ENCODE measurements at places on chromosomes 3 and 15. TPM values are rescaled to one million over a fixed set of nuclear protein-coding genes. Genes with fewer than 3 reads are reported as not detected.

DNA sequence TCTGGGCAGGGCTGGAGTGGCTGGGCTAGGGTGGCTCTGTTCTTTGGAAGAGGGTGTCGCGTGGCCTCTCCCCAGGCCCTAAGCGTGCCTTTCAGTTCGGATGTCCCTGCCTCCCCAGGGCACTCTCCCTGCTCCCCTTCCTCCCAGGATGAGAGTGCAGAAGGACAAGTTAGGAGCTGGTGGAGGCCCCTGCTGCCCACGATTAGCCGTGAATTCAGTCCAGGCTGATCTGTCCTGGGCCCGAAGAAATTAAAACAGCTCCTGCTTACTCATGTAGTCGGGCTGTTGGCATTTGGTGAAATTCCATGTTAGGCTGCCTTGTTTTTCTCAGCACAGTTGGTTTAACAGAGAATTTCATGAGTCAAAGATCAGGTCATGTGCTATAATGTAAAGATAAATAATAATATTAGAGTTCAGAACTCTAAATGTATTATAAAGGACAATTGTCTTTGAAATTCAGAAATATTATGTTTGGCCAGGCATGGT is 24.5 kb downstream of the NIPA1 start:
- no peak for DNase-seq

The SPESP1 gene
- 9.2 TPM for total RNA-seq

GRCh38 chr3:186534113-186534669 is 10.0 kb downstream of the CRYGS start:
- DNase-seq = no peak

The INSYN1 gene
- 80.8 TPM for total RNA-seq

GRCh38 chr3:13364602-13365271 is 55.4 kb downstream of the NUP210 start:
- no peak for DNase-seq

GRCh38 chr15:90239371-90239770 is 5.4 kb downstream of the GDPGP1 start:
- no peak for DNase-seq

DNA sequence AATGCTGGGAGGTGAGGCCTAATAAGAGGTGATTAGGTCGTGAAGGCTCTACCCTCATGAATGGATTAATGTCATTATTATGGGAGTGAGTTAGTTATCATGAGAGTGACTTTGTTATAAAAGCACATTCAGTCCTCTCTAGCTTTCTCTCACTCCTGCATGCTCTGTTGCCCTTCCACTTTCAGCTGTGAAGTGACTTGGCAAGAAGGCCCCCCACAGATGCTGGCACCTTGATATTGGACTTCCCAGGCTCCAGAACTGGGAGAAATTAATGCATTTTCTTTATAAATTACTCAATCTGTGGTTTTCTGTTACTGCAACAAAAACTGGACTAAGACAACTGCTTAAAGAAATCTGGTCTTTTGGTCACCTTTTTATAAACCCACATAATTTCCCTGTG is 144.3 kb downstream of the FBN1 start:
- no peak for DNase-seq

The CYP1A2 gene
- total RNA-seq = 0.12 TPM

- no peak for DNase-seq
Observed at GRCh38 chr3:5389057-5389456, 201.6 kb downstream of the EDEM1 start.

GRCh38 chr15:85014932-85015331 is 33.3 kb downstream of the PDE8A start:
- DNase-seq = no peak

GRCh38 chr3:189967254-189967865 is 153.3 kb downstream of the P3H2 start:
- no peak for DNase-seq

The SI gene
- not detected for total RNA-seq

GRCh38 chr3:101936419-101937356 is 87.4 kb downstream of the NFKBIZ start:
- DNase-seq = no peak

GRCh38 chr3:6516143-6516542 is 344.8 kb upstream of the GRM7 start:
- no peak for DNase-seq

GRCh38 chr3:11155341-11156025 is 1.2 kb downstream of the HRH1 start:
- peak; percentile 79 for DNase-seq

The OXNAD1 gene
- total RNA-seq = 12.8 TPM

DNA sequence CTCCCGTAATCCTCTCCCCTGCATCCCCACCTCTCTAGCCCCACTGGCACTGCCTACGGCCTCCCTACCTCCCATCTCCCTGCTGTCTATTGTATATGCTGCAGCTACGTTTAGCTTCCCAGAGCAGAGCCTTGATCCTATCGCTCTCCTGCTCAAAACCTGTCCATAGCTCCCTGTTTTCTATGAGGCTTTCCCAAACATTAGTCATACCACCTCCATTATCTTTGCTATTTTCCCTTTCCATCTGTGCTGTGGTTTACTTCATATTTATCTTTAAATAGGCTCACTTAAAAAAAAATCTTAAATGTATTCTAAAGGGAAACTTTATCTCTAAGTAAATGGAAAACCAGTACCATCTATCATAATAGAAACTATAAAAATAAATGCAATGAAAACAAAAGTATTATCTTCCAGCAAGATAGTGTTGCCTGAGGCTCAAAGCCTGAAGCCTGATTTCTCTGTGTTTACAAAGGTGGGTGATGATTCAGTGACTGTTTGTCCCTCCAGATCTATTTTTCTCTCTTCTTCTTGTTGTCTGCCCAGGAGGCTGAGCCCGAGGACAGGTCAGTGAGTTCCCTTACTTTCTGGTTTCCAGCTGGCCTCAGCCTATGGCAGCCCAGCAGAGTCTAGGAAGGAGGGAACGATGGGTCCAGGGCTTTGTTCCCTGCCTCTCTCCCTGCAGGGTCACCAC is 397.1 kb upstream of the CFAP20DC start:
- no peak for DNase-seq

DNA sequence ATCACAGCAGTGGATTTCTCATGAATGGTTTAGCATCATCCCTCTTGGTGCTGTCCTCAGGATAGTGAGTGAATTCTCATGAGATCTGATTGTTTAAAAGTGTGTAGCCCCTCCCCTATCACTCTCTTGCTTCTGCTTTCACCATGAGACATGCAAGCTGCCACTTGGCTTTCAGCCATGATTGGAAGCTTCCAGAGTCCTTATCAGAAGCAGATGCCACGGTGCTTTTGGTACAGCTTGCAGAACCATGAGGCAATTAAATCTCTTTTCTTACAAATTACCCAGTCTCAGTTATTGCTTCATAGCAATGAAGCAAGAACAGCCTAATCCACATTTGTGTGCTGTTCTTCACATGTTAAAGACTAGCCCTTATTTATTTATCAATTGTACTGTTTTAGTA is 495.2 kb upstream of the EPHA6 start:
- no peak for DNase-seq

DNA sequence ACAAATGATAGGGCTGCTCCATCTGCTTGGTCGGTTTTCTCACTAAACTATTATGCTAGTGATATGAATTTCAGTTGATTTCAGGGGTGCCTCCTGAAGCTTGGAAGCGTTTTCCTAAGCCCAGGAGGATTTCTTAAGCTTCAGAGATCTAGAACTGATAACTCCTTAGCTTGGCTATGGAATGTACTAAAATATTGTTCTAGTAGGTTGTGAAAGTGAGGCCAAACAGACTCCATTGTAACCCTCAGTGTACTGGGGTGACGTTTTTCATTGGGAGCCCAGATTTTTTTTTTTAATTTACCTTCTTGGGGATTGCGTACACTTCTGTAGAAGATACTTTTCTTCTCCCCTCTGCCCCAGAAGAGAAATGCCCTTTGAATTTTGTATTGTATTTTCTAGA is 17.0 kb upstream of the ST3GAL6 start:
- DNase-seq = no peak

The GRM7 gene
- 0.10 TPM for total RNA-seq

DNA sequence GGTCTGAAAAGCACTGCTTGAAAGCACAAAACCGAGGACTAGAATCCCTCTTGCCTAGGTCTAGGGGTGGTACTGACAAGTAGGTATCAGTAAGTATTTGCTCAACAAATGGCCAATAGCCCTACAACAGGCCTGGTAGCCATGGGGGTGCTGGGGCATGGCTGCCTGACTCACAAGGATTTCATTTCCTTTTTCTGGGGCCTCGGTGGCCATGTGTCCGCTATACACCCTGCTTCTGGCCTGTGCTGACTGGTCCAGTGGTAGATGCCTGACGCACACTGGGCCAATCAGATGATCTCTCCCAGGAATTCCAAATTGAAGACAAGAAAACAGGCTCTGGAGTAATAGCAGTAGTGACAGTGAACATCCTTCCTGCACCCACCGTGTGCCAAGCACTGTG is 29.4 kb downstream of the MELTF start:
- no peak for DNase-seq

The STAC gene
- total RNA-seq = 0.47 TPM

The ARHGAP31 gene
- total RNA-seq = 33.5 TPM

GRCh38 chr15:34436126-34436955 is 1.3 kb downstream of the GOLGA8A start:
- no peak for DNase-seq

The SPSB4 gene
- 6.9 TPM for total RNA-seq

DNA sequence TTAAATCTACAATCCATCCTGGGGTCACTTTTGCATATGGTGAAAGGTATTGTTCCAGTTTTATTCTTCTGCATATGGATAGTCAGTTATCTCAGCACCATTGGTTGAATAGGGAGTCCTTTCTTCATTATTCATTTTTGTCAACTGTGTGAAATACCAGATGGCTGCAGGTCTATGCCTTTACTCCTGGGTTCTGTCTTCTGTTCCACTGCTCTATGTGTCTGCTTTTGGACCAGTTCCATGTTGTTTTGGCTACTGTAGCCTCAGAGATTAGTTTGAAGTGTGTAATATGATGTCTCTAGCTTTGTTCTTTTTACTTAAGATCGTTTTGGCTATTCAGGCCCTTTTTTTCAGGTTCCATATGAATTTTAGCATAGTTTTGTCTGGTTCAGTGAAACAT is 795.8 kb downstream of the OTOL1 start:
- no peak for DNase-seq

GRCh38 chr3:194277104-194277785 is 73.9 kb downstream of the CPN2 start:
- peak; percentile 78 for DNase-seq

DNA sequence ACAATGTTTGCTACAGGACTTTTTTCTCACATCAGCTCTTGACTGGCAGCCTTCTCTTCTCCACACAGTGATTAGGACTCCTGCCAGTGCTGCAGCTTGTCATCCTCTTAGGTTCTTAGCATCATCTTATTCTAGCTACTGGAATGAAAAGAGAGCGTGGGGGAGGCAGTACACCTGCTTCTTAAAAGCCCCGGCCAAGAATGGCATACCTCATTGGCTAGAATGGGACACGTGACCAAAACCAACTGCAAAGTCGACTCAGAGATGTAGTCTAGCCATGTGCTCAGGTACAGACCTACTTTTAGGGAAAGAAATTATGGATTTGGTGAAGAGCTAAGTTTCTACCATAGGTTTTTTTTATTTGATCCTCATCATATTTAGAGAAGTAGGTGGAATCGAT is 44.1 kb downstream of the RARB start:
- no peak for DNase-seq

DNA sequence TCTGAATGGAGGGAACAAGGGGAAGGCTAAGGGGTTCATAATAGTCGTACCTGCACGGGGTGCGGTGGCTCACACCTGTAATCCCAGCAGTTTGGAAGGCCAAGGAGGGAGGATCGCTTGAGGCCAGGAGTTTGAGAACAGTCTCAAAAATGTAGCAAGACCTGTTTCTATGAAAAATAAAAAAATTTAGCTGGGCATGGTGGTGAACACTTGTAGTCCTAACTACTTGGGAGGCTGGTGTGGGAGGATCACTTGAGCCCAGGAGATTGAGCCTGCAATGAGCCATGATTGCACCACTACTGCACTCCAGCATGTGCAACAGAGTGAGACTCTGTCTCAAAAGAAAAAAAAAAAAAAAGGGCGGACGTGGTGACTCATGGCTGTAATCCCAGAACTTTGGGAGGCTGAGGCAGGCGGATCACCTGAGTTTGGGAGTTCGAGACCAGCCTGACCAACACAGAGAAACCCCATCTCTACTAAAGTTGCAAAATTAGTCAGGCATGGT is 17.9 kb upstream of the HDAC11 start:
- DNase-seq = no peak

- no peak for DNase-seq
Observed at GRCh38 chr15:85408270-85408746, 27.9 kb downstream of the AKAP13 start.

DNA sequence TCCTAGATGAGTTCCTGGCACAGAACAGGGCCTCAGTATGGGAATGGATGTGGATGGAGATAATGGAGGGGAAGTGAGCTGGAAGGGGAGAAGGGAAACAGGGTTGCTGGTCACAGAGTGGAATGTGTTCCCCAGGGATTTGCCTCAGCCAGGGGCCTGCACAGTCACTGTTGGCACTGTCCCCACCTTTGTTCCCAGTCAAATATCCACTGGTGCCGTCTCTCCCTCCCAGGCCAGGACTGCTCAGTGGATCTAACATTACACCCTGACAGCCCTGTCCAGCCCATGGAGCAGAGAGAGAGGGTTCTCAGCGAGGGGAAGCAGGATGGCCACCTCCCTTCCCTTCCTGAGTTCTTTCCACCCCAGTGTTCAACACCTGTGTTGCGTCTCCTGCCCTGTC is 1.5 kb upstream of the PPP1R2 start:
- peak; percentile 73 for DNase-seq

DNA sequence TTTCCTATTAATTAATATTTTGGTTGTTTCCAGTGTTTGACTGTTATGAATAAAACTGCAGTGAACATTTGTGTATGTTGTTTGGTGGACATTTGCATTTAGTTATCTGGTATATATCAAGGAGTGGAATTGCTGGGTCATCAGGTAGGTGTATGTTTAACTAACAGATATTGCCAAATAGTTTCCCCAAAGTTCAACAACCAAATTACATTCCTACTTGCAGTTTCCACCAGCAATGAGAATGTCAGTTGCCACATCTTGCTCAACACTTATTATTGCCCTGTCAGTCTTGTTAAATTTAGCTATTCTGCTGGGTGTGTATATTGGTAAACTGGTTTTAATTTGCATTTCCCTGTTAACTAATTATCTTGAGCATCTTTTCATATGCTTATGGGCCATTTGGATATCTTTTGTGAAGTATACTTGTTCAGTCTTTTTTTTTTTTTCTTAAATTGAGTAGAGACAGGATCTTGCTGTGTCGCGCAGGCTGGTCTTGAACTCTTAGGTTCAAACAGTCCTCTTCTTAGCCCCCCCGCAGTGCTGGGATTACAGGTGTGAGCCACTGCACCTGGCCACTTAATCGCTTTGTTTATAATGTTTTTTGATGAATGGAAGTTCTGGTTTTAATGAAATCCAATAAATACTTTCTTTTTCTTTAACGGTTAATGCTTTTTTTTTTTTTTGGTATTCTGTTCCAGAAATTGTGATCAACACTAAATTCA is 7.9 kb downstream of the FEM1B start:
- DNase-seq = no peak

- DNase-seq = no peak
Observed at GRCh38 chr3:172245241-172245640, 203.0 kb downstream of the GHSR start.
